ENCODE measurements at places on chromosomes 5 and 9.

GRCh38 chr9:133869674-133870405 is 122.3 kb downstream of the VAV2 start:
- DNase-seq = peak; percentile 25

DNA sequence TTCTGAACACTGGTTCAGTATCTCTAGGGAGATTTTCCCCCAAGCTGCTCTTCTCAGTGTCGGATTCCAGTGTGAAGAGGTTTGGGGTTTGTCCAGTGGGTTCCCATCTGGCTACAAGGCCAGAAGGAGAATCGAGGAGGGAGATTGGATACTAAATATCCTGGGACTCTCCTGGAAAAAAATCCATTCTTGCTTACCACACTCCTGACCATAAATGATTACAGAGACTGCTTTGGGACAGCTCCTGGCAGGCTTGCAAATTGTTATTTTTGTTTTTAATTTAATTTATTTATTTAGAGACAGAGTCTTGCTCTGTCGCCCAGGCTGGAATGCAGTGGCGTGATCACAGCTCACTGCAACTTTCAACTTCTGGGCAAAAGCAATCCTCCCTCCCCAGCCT is 4.7 kb upstream of the SUSD1 start:
- DNase-seq = no peak

GRCh38 chr5:166916021-166916420 is 1375.4 kb upstream of the WWC1 start:
- DNase-seq = no peak

DNA sequence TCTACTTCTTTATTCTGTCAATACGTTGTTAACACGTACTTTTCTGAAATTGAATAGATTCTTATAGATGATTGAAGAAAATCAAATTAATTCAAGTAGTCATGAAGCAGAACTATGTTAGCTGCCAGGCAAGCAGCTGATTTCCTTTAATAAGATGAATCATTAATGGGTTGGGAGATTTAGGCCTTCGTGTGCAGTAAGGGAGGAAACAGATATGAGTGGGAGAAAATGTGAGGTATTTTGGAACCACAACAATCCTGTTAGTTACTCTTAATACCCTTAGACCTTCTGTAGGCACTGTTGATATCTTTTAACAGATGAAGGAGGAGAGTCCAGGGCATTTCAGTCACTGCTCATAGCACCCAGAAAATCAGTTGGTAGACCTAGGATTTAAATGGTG is 121.0 kb downstream of the AOPEP start:
- no peak for DNase-seq

GRCh38 chr9:91644433-91644832 is 220.8 kb upstream of the NFIL3 start:
- DNase-seq = no peak

- peak; percentile 85 for DNase-seq
Observed at GRCh38 chr5:132500931-132501628, 10.5 kb upstream of the IRF1 start.

GRCh38 chr5:179115845-179116524 is 55.8 kb downstream of the ZNF354C start:
- DNase-seq = no peak

DNA sequence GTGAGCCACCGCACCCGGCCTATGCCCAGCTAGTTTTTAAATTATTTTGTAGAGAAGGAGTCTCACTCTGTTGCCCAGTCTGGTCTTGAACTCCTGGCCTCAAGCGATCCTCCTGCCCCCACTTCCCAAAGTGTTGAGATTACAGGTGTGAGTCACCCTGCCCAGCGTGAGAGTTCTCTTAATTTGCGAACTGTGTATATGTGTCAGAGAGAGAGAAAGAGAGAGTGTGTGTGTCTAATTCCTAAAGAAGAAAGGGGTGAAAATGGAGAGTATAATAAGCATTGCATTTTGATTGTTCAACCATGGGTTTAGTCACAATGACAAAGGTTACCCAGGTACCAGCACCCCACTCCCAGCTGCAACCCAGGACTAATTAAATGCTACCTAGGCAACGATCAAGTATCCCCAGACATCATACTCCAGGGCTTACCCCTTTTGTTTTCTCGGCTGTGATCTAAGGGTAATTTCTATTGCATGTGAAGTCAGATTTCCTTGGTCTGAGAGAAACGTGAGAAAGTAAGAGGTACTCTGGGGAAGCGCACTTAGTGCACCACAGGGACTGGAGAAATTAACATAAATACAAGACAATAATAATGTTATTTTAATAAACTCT is 16.6 kb downstream of the MAP1B start:
- DNase-seq = no peak

GRCh38 chr9:120692901-120693699 is 21.2 kb downstream of the MEGF9 start:
- DNase-seq = no peak

DNA sequence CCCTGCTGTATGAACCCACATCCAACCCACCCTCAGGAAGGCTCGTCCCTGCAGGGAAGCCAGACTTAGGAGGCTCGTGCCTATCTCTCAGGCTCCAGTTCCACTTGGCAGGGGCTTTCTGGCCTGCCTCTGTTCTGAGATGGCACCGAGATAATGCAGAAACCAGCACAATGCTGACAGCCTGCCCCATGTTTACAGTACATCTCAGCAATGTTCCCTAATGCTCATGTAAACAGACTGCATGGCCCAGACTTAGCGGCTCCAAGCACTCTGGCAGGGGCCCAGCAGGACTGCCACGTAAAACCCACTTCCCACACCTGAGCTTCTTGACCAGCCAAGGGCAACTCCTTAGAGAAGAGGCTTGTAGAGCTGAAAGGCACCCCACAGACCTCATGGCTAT is 499.5 kb upstream of the BRINP1 start:
- DNase-seq = no peak

DNA sequence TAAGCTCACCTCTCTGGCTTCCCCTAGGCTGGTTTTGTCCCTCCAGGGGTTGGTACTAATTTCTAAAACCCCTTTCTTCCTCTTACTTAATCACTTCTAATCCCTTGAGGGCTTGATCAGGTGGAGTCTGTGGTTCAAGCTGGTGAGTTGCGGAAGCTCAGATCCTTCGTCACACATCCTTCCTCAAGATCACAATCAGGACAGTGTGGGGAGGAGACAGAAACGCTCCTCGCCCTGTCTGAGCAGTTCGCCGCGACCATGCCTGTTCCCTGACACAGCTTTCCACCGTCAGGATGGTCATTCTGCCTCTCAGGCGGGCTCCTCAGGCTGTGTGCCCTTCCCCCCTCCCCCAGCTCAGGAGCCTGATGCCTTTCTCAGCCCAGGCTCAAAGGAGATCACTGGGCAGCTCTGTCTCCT is 24.3 kb downstream of the CPLX2 start:
- peak; percentile 57 for DNase-seq

- DNase-seq = no peak
Observed at GRCh38 chr5:105330185-105330584, 1767.6 kb upstream of the NUDT12 start.

DNA sequence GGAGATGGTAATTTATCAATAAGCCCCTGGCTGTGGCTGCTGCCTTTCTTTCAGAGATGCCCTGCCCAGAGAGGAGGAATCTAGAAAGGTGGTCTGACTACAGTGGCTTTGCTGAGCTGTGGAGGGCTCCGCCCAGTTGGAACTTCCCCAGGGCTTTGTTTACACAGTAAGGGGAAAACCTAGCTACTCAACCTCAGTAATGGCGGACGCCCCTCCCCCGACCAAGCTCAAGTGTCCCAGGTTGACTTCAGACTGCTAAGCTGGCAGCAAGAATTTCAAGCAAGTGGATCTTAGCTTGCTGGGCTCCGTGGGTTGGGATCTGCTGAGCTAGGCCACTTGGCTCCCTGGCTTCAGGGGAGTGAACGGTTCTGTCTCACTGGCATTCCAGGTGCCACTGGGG is 865.4 kb upstream of the ACO1 start:
- DNase-seq = peak; percentile 72

- no peak for DNase-seq
Observed at GRCh38 chr5:118440496-118440895, 547.9 kb downstream of the DTWD2 start.

GRCh38 chr5:173155912-173156311 is 11.6 kb downstream of the BNIP1 start:
- DNase-seq = no peak

GRCh38 chr5:43639566-43639965 is 36.6 kb downstream of the NNT start:
- DNase-seq = no peak

DNA sequence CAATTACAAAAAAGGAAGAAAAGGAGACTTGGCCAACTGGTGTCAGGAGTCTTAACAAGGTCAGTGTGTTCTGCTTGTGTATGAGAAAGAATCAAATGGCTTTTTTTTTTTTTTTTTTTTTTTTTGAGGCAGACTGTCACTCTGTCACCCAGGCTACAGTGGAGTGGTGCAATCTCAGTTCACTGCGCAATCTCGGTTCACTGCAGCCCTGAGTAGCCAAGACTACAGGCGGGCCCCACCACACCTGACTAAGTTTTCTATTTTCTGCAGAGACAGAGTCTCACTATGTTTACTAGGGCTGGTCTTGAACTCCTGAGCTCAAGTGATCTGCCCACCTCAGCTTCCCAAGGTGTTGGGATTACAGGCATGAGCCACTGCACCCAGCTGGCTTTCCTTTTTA is 3.1 kb upstream of the IL7R start:
- peak; percentile 81 for DNase-seq

- no peak for DNase-seq
Observed at GRCh38 chr5:82812575-82812974, 264.6 kb downstream of the TMEM167A start.

DNA sequence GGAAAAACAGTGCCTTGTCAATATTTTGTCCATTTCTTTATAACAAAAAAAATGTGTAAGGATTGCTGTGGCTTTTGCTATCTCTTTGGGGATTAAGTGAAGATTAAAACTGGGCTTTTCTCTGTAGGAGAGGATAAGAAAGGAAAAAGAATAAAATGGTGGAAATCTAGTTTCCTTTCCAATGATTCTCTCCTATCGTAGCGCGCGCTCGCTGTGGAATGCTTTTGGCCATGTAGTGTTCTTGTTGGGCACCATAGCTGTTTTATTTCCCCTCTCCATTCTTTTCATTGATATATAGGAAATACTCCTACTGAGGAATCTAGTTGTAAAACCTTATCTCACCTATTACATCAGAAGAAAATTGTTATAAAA is 1.5 kb downstream of the STXBP1 start:
- DNase-seq = no peak

- no peak for DNase-seq
Observed at GRCh38 chr5:113806904-113807303, 293.4 kb downstream of the YTHDC2 start.

DNA sequence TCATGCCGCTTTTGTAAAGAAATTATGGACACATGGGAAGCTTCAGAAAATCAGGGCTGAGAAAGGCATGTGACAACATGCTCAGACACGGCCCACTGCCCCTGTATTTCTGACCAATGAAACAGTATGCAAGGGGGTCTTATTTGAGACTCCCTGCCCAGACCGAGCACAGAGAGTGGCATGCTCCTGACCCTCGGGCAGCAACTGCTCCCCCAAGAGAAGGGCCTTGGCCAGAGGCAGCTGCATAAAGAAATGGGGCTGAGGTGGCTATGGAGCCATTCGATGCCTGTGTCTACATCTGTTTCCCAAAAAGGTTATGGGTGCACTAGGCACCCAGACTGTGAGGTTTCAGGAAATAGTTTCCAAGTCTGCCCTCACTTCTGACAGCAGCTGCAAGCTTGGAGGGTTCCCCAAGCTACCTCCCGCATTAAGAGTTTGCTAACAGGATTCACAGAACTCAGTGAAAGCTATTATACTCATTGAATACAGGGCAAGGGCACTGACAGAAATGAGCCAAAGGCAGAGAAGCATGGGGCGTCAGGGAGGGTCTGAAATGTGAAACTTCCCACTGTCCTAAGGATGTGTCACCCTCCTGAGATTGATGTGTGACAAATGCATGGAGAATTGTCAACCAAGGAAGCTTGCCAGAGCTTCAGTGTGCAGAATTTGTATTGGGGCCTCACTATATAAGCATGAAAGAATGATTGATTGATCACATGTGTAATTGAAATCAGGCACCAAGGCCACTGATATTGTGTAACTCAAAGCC is 94.3 kb downstream of the DAP start:
- DNase-seq = no peak

GRCh38 chr9:16718952-16719351 is 151.5 kb downstream of the BNC2 start:
- no peak for DNase-seq

- DNase-seq = no peak
Observed at GRCh38 chr5:168686837-168687236, 107.7 kb upstream of the PANK3 start.

DNA sequence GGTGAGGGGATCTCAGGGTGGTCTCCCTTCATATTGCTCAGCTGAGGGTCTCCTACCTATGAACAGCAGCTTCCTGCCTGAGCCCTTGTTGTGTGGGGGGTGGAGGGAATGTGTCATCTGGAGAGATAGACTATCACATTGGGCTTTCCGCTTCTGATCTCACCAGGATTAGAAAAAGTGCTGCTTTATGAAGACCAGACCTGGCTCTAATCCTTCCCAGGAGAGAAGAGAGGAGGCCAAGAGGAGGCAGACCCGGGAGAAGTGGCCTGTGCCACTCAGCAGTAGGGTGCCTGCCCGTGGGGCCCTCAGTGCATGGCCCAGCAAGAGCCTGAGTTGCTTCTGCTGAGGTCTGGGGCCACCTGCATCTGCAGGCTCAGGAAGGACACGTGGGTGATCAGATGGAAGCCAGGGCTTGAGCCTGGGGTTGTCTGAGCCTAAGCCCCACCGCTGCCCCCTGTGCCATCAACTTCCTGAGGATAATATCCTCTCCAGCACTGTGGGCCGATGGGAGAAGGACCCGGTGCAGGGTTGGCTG is 22.1 kb upstream of the COL5A1 start:
- no peak for DNase-seq

DNA sequence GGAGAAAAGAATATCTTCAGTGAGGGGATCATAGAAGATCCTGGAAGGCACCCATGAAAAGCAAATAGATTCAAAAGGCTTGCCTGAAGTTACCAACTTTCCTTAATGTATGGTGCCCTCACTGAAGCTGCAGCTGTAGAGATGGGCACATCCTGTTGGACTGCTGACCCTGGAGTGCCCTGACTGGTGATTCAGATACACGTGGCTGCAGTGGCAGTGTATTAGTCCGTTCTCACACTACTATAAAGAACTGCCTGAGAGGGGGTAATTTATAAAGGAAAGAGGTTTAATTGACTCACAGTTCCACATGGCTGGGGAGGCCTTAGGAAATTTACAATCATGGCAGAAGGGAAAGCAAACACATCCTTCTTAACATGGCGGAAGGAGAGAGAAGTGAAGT is 80.3 kb downstream of the OSMR start:
- no peak for DNase-seq

DNA sequence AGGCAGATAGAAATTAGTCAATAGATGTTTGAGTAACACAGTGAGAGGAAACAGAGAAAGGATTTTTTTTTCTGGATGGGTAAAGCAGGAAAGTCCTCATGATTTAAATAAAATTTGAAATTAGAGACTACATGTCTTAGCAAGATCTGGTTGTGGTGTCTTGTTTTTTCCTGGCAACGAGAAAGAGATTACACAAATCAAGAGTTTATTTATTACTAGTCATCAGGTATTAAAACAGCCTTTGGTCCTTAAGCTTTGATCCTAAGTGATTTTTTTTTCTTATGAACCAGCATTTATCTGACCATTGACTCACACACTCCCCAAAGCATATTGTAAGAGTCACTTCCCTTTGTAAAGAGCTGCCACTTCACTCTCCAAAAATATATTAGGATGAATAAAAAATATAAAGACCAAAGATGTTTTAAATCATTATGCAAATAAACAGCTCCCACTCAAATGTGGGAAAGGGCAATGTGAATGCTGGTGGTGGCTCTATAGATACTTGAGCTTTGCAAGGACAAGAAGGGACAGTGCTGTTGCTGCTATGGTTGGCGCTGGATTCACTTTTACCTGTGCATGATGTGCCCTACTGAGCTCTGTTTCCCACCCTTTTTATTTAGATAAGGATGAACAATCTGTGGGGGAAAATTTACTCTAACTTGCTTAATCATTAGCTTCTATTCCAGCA is 1726.5 kb downstream of the MAT2B start:
- DNase-seq = no peak
